ENCODE measurements at places on chromosomes 11 and 22.

DNA sequence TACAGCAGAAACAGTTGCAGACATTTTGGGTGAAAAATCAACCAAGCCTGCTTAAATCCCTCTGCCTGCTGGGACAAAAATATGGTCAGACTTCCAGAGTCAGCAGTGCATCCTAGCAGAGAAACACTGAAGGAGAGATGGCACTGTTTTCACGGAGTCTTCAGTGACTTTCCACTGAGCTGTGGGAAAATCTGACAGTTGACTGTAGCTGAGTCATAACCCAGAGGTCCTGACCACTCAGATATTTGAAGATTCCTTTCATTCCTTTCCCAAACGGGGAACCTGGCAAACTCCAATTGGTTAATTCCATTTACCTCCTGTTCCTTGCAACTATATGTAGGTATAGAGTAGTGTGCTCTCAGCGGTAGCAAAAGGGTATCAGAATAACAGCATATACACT, 20.9 kb upstream of the UPB1 start:
- DNase-seq: no peak

DNA sequence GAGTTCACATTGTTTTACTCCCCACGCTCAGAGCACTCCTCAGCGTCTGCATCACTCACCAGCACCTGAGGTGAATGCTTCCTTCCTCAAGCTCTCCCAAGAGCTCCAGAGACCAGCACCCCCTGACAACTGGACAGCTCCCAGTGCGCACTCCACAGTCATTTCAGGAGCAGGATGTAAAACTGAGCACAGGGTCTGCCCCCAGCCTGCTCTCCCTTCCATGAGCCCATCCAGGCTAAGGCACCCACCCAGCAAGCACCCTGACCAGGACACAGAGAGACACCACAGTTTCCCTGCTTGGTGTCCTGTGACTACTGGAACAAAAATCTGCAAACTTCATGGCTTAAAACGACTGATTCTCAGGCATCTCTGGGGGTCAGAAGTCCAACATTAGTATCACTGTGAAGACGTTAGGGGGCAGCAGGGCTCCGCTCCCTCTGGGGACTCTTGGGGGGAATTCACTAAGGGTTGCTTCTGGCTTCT, 3.3 kb downstream of the SCGB1D2 start:
- DNase-seq: no peak

DNA sequence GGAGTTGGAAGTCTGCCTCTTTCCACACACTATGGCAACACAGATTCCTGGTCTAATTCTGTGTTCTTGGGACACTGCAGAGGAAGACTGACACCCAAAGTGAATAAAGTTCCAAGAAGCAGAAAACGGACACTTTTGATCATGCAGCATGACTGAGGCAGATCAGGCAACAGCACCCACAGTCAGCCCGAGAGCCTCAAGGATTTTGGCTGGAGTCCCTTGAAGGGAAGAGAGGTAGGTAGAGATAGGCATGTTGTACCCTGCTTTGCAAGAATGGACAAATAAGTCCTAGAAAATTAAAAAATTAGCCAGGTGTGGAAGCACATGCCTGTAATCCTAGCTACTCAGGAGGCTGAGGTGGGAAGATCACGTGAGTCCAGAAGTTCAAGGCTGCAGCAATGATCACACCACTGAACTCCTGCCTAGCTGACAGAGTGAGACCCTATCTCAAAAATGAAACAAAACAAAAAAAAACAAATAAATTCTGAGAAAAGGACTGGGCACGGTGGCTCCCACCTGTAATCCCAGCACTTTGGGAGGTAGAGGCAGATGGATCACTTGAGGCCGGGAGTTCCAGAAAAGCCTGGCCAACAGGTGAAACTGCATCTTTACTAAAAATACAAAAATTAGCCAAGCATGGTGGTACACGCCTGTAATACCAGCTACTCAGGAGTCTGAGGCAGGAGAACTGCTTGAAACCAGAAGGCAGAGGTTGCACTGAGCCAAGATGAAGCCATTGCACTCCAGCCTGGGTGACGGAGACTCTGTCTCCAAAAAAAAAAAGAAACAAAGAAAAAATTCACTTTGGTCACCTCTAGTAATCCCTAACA, 6.9 kb downstream of the SLC43A1 start:
- no peak for DNase-seq

- no peak for DNase-seq
Measured at GRCh38 chr11:19811380-19811779, 98.7 kb downstream of the NAV2 start.

DNA sequence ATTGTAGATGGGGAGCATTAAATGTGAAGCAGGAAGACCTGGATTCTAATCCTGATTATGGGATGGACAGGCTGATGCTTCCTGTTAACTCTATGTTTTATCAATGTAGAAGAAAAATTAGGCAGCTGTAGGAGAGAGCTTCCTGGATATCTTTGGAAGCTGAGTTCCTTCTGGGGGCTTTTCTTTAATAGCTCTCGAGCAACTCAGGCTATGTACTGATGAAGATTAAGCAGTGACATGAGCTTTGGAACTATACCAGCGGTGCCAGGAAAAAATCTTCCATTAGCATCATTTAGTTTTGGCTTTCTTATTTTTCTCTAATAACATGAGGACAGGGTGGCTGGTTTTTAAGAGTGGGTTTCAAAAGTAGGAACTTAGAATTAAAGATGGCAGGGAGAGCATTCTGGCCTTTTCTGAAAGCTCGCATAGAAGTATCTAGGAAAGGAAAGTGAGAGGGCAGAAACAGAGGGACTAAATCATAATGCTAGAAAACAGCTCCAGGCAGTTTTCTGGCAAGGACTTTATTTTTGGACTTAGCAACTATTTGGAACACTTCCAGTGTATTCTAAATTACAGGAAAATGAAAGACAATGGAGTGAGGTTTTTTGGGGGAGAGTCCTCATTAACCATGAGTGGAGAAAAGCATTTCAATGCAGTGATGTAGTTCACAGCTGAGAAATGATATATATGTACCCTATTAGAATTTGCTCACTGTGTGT, 69.2 kb upstream of the RRM1 start:
- no peak for DNase-seq

Measured in AML-193 (cell line).